Stimulated activated CD8-positive, alpha-beta memory T cell treated with anti-CD3 and anti-CD28 coated beads, Interleukin-4, amount 100 ng/mL, for 24 hours (primary cell): ENCODE measurements at places on chromosomes 11 and 22.

- DNase-seq: no peak
These were observed 611.8 kb downstream of the BRD1 start for GRCh38 chr22:49215840-49216239.

DNA sequence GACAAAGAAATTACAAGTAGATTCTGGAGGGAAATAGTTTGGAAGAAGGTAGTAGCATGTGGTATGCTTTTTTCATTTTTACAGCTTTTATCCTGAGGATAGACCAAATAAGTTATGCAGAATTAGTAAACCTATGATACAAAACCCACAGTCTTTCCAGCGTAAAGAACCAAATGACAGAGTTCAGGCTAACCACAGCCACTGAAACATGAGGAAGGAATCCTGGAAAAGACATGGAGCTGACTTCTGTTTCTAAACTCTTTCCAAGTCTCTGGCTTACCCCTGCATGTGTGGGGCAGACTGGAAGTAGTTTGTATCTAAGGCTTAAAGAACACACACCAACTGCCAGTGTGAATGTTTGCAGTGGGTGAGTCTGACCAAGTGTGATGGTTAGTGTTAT is 258.4 kb upstream of the TENM4 start:
- no peak for DNase-seq

GRCh38 chr11:27456140-27456794 is 16.3 kb downstream of the LGR4 start:
- no peak for DNase-seq

DNA sequence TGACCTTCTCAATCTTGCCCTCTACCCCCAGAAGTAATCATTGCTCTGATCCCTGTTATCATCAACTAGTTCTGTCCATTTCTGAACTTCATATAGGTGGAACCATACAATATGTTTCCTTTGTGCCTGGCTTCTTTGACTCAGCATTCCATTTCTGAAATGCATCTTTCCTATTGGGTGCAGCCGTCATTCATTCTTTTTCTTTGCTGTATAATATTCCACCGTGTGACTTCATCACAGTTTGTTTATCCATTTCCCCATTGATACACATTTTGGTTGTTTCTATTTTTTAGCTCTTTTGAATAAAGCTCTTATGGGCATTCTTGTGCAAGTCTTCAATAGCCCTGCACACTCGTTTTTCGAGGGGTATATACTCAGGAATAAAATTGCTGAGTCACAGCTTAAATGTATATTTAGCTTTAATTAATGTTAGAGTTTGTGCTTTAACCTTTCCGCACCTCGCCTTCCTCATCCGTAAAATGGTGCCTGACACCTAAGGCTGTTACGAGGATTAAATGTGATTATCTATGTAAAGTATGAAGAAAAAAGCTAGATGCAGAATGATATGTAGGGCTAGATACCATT is 491.6 kb downstream of the MIAT start:
- no peak for DNase-seq

DNA sequence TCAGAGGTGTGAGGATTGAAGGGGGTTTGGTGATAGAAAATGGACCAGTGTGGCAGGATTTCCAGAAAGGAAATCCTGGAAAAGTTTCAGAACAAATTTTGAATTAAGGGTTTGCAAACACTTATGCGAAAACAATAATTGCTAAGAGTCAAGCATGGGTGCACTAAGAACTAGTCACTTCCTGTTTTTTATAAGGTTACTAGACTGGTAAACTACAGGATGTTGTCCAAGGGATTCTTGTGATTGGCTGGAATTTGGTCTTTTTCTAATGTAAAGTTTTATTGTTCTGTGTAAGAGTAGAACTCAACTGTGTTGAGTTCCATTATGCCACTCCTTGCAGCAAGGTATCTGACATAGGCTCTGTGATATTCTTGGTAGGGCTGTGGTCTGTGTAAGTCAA is 54.1 kb downstream of the LIF start:
- no peak for DNase-seq

GRCh38 chr22:27903805-27904473 is 15.1 kb downstream of the PITPNB start:
- DNase-seq: no peak
